AG08396 (cell line): ENCODE measurements at places on chromosomes 6 and 20.

- DNase-seq = no peak
Measured at GRCh38 chr6:107731422-107732319, 92.4 kb downstream of the SCML4 start.

DNA sequence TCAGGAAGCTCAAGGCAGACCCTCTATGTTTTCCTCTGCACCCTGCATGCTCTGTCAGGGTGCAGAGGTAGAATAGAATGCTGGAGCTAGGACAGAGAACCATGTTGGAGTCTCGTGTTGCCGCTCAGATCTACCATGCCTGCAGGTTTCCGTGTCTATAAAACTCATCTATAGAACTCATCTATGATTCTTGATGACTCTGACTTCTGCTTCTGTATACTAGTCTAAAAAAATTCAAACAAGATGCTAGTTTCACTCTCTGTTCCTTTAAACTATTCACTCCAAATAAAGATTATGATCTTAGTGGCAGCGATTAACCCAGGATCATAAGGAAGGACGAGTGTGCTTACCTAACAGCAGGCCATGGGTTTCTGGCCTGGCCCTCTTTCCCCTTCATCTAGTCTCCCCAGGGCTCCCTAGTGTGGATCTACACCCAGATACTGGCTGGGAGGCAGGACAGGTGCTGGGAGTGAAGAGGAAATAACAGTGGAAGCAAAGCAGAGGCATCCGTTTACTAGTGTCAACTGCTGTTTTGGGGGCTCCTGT is 162.7 kb upstream of the SUPT3H start:
- no peak for DNase-seq

DNA sequence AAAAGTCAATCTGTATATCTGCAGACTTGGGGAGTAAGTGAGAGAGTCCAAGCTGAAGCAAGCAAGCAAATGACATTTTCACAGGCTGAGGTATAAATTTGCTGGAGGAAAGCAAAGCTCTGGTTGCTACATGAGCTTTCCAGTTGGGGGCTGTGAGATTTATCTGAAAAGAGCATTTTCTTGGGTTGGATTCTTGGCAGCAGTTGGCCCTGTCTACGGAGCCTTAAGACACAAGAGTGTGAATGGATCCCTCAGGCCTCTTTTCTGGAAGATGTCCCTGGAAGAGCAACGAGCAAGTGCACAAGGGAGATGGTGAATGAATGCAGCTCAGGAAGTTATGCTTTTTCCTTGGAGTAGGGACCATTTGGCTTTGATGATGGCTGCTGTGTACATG is 30.8 kb downstream of the ISM1 start:
- no peak for DNase-seq

- no peak for DNase-seq
Measured at GRCh38 chr20:47857569-47858464, 72.5 kb upstream of the SULF2 start.

- DNase-seq = no peak
Measured at GRCh38 chr6:64103480-64103879, 467.9 kb downstream of the PHF3 start.

GRCh38 chr6:30357678-30358540 is 13.0 kb downstream of the RPP21 start:
- DNase-seq = peak; percentile 76

- peak; percentile 46 for DNase-seq
Measured at GRCh38 chr6:2579241-2579761, 171.4 kb downstream of the MYLK4 start.

DNA sequence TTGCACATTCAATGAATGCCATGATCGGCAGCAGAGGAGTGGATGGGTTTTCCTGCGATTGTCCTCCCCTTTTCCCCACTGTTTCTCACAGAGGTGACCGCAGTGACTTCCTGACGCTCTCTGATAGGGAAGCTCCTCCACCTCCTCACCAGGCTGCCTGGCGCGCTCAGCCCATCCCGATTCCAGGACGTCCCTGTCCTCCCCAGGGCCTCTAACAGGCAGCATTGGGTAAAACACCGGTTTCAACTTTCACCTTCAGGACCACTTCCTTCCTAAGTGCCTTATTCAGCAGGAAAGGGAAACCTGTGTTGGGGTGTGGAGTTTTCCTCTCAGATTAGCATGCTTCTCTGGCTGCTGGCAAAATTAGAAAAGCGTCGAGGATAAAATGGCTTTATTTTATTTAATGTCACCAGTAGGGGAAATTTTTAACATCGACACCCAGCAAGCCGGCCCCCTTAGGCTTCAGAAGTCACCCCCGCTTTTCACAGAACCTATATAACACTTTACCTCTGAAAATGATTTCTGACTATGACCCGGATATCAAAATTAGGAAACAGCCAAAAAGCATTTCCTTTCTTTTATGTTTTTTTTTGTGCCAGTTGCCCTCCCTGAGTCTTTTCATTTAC is 570.4 kb upstream of the GJE1 start:
- DNase-seq = no peak

- no peak for DNase-seq
Measured at GRCh38 chr6:43969158-43969981, 157.9 kb downstream of the MRPL14 start.

GRCh38 chr20:19257865-19258264 is 45.4 kb downstream of the SLC24A3 start:
- no peak for DNase-seq

GRCh38 chr6:115947966-115948541 is 112.6 kb downstream of the FRK start:
- DNase-seq = no peak

DNA sequence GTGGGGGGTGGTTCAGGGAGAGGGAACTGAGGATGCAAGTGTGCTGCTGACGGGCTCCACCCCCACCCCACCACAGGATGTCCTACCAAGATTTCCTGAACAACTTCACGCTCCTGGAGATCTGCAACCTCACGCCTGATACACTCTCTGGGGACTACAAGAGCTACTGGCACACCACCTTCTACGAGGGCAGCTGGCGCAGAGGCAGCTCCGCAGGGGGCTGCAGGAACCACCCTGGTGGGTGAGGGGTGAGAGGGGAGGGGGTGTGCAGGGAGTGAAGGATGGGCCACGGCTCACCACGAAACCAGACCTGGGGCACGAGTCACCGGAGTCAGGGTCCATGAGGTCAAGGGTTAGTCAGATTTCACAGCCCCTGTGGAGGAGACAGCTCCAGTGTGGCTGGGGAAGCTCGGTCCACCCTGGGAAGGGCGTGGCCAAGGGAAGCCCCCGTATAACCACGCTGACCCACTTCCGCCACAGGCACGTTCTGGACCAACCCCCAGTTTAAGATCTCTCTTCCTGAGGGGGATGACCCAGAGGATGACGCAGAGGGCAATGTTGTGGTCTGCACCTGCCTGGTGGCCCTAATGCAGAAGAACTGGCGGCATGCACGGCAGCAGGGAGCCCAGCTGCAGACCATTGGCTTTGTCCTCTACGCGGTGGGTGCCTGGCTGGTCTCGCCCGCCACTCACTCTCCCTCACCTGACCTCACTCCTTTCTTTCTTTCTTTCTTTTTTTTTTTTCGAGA is 18.3 kb downstream of the CAPN11 start:
- no peak for DNase-seq

GRCh38 chr6:114735025-114735735 is 392.4 kb upstream of the HS3ST5 start:
- no peak for DNase-seq

- no peak for DNase-seq
Measured at GRCh38 chr20:43781215-43781614, 54.4 kb upstream of the GTSF1L start.

GRCh38 chr6:40807484-40807883 is 220.3 kb upstream of the LRFN2 start:
- no peak for DNase-seq

DNA sequence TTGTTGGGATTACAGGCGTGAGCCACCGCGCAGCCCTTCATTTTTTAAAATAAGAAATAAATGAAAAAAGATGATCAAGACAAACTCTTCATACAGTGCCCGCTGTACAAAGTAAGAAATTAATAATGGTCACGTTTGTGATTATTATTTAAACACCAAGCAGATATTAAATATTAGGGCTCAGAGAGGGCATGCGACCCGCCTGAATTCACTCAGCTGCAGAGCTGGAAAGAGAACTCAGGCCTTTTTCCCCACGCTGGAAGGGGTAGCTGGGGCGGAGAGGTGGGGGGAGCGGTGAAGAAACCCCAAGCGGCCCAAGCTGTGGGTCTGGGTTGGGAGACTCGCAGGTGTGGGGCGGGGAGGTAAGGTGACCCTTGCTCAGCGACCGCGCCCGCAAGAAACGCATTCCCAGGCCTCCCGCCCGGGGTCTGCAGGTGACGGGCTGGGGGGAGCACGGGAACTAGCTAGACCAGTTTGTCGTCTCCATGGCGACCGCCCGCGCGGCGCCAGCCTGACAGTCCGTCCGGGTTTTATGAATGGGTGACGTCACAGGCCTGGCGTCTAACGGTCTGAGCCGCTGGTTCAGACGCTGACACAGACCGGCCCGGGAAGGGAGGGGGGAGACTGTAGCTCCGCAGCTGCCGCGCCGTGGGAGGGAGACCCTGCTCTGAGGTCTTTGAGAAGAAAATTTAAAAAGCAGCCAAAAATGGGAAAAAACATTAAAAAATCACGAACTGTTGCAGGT is 1.1 kb upstream of the ID1 start:
- DNase-seq = peak; percentile 91

DNA sequence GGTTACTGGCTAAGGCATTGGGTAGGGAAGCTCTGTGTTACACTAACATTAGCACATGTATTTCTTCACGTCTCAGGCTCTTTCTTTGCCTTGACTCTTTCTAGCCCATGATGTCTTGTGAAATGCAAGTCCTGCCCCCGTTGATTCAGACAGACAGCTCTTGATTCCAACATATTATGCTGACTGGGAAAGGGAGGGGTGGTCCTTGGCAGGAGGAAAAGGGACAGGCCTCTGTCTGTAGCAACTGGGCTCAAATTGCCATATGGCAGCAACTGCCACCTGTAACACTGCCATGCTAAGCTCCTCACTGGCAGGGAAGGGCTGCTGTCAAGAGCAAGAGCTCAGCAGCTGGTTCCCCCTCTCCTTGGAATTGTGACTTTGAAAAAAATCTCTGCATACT is 5.7 kb upstream of the KCNK15 start:
- DNase-seq = no peak

DNA sequence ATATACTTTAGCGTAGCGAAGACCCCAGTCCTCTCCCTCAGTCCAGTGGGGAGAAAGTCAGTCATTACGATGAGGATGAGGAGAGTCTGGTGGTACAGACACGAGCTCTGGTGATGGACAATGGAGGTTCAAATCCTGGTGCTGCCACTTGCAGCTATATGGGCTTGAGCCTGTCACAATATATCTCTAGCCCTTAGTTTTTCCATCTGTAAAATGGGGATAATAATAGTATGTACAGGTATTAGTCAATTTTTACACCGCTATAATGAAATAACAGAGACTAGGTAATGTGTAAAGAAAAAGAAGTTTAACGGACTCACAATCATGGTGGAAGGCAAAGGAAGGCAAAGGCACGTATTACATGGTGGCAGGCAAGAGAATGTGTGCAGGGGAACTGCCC is 237.9 kb downstream of the BCAS1 start:
- no peak for DNase-seq

DNA sequence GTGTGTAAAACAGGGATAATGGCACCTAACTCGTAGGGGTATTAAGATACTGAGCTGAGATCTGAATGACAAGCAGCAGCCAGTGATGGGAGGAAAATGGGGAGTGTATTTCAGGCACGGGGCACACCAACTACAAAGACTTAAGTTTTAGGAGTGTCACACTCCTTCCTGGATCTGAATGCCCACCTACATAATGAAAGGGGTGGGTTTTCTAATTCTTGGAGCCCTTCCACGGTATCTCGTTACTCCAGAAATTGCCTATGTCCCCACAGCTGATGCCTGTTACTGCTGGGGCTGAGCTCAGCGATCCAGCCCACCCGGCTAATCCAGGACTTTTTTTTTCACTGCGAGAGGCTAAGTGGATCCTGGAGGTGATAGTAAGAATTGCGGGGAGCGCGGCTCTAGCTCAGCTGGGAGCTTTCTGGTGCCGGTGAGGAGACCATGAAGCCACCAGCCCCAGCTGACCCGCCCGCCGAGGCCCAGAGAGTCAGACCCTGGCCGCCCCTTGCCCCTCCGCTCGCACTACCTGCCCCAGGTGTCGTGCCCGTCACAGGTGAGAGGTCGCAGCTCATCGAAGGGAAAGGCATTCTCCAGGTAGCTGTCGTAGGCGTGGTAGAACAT is 727 bp downstream of the EDEM2 start:
- peak; percentile 47 for DNase-seq

DNA sequence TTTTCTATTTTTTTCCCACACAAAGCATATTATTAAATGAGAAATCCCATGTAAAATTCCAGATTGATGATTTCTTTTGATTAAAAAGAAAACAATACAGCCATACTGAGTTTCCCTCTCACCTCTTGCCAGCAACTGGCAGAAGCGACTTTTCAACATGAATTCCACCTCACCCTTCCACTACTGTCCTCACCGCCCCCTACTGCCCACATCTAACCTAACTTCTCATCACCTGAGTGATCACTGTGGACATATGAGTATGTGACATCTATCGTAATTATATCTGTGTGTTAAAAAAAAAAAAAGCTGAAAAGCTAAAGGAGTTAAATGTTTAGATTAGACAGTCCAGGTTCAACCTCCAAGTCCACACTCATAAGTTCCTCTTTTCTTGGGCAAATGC is 528.6 kb downstream of the PRKN start:
- DNase-seq = no peak

DNA sequence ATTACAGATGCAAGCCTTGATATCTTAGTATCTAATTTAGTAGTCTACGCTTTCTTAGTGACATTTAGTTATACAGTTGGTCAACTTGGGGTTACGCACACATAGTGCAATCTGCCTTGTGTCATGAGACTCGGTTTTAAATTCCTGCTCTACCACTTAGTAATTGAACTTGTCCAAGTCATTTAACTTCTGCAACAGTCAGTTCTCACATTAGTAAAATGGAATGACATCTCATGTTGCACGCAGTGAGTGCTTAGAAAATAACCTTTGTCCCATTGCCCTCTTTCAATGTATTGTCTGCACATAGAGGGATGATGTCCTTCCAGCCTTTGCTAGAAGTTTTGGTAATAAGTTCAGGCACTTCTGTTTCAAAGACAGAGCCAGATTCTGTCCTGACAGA is 48.6 kb downstream of the TMEM170B start:
- DNase-seq = no peak

GRCh38 chr6:109282756-109283155 is 99.5 kb downstream of the CD164 start:
- no peak for DNase-seq

DNA sequence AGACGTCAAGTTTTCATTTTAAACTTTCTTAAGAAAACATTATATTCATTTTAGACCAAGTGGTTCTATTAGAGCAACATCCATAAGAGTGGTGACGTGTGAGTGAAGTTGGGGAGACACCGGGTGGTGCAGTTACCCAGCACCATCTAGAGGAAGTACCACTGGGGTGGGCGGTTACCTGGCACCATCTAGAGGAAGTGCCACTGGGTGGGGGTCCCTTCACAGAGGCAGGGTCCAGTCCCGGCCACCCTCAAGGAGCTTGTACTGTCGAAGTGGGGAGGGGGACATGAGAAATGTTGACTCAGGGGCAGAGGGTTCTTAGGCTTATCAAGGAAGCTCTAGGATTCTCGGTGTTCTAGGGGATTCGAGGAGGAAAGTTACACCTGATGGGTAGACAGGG is 26.2 kb downstream of the PHACTR3 start:
- no peak for DNase-seq

- DNase-seq = no peak
Measured at GRCh38 chr6:15989397-15989796, 139.5 kb upstream of the MYLIP start.
